Right lung (tissue), 10 donors: ENCODE measurements at places on chromosomes 3 and 15. TPM values are rescaled to one million over a fixed set of nuclear protein-coding genes. Genes with fewer than 3 reads are reported as not detected.

Gene CPNE9
- 0.27 TPM for polyA plus RNA-seq

DNA sequence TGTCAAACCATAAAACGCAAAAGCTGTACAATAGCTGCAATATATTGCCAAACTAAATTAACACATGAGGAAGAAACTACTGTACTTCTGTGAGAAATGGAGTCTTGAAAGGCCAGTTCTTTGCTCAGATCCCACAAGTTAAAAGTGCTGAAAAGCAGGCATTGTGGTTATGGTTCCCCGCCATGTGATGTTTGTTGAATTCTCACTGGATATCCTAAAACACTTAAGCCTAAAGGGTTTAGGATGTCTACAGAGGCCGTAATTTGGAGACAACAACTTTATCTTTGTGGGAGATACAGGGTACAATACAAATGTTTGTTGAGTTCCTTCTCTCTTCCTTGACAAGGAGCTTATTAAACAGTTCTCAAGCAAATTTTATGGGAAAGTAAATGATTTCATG, 53.2 kb downstream of the TMEM212 start:
- DNase-seq, result no peak

DNA sequence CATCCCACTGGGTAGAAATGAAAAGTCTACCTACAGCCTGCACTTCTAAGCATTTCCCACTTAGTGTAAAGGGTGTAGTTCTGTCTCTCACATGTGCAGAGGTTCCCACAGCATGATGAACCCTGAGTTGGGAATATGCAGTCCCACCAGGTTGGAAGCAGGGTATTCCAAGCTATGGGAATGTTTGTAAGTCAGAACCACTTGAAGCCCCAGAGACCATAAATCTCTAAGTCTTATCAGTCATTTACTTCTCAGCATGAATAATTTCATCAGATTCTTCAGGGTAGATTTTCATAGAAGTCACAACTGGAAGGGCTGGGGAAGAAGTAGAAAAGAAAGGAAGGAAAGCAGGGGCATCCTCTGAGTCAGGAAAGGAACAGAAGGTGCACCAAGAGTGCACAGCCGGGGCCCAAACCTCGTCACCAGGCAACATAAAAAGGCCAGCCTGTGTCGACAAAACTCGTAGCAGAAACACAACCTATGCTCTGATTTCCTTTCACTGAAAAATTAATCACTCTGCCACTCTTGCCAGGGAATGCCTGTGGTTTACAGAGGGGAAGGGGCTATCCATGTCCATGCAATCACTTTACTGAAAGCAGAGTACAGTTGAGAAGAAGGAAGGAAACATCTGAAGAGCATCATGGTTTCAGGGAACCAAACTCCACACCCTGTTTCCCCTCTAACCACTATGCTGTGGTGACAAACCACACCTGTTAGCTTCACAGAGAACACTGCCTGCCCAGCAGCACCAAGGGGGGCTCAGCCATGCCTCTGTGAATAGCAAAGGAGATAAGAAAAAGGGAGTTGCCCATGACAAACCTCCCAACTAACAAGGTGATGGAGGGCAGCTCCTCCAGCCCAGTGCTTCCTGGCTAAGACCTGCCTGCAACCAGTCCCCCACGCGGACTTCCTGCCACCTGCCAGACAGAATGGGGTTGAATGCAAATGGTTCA, 40.5 kb downstream of the SH3BP5 start:
- DNase-seq, result no peak

DNA sequence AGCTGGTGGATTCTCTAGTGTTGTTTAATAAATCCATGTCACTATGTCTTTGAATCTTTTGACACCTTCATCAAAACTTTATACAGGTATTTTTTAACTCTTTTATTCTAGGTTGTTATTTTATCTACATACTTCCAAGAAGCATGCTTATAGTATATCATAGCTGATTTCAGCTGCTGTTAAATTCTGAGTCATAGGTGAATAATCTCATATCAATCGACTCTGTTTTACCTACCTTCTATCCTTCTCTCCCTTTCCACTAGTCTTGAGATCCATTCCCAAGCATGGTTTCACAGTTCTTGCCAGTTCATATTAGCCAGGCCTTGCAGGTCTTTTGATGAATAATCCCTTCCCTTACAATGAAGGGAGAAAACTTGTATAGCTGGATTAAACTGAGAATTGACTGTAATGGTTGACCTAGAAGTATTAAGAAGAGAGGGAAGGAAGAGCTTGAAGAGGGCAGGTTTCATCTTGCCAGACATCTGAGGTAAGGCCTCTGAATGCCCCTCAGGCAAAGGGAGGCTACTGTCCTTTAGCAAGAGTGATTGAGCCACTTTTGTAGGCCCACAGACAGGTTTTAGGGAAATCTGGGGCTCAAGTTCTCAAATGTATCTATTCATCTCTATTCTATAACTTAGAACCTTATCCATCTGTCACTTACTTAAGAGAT, 146.4 kb downstream of the EPHA6 start:
- no peak for DNase-seq

DNA sequence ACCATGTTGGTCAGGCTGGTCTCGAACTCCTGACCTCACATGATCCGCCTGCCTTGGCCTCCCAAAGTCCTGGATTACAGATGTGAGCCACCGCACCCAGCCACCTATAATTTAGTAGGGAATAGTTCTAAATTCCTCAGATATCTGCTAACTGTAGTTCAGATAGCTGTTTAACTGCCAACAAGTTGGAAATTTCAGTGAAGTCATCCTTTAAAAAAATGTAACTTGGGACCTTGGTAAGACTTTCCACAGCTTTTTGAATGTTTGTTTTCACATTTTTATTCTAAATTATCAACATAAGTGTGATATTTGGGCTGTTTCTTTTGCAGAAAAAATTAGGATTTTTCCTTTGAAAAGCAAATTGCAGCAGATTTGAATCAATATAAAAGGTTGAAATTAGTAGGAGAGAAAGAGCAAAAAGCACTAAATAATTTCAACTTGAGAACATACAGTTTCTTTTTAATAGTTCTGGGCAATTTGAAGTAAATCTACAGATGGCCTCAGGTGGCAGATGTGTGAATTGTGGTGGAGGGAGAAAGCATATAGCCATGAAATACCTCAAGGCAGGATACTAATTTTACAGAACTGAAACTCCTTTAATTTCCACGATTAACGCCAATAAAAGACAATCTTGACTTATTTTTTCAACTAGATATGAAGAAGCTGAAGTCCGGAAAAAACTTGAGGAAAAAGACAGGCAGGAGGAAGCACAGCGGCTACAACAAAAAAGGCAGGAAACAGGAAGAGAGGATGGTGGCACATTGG, 34.3 kb downstream of the USP8 start:
- DNase-seq, result no peak
